ENCODE measurements at places on chromosomes 4 and X. TPM values are rescaled to one million over a fixed set of nuclear protein-coding genes. Genes with fewer than 3 reads are reported as not detected.

Gene MFAP3L
- total RNA-seq, result 1.9 TPM

Gene LIMCH1
- 0.60 TPM for total RNA-seq

Gene GRID2
- under 0.01 TPM for total RNA-seq

Gene NELFA
- 12.3 TPM for total RNA-seq

Gene NAA11
- total RNA-seq, result 0.36 TPM

Gene KIF4A
- total RNA-seq, result 58.6 TPM

Gene LRIT3
- not detected for total RNA-seq

Gene TCEAL2
- not detected for total RNA-seq

Gene CENPVL2
- not detected for total RNA-seq

Gene UGT2B11
- not detected for total RNA-seq

Gene GPM6B
- total RNA-seq, result 1.8 TPM

Gene ETDA
- not detected for total RNA-seq

Gene ARMCX2
- 27.3 TPM for total RNA-seq

Gene PAGE1
- 2.7 TPM for total RNA-seq

Gene SMR3B
- total RNA-seq, result not detected

Gene GPR34
- total RNA-seq, result not detected

Gene AFF2
- 1.7 TPM for total RNA-seq

Gene MAGEA9B
- not detected for total RNA-seq

Gene TBC1D25
- total RNA-seq, result 7.4 TPM

Gene AMER1
- total RNA-seq, result 1.9 TPM

Gene GPRASP1
- total RNA-seq, result 0.20 TPM

Gene ETNPPL
- total RNA-seq, result under 0.01 TPM

Gene KLHL34
- total RNA-seq, result not detected

Gene CFAP47
- total RNA-seq, result not detected

Gene TRO
- 9.9 TPM for total RNA-seq

Data from RPMI7951 (cell line).